ENCODE measurements at places on chromosomes 6 and 20.

DNA sequence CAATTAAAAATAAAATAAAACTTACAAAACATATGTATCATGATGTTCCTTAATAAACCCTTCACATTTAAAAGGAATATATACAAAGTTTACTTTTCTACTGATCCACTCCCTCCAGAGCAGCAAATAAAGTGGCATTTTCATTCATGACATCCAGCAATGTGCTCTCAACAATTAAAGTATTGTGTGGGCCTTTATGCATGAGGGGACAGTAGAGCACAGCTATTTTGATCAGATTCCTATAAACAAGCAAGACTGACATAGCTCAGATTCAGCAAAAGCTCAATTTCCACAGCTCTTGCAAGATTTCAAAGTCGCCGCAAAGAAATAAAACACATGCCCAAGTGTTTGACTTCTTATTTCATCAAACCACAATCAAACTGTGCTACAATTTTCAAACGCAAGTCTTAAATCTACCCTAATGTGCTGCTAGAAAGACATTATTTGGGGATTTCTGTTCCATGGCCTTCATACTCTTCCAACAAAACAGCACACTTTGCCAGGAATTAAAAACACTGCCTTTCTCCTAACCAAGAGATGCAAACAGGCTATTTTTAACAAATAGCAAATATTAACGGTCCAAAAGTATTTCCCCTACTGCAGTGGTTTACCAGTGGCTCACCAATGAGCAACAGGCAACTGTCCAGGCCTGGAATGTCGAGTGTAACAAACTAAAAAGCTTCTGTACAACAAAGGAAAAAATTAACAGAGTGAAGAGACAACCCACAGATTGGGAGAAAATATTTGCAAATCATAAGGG lies 52.3 kb downstream of the MBOAT1 start:
- DNase-seq: no peak

GRCh38 chr6:41757931-41758640 lies 10.9 kb upstream of the PGC start:
- no peak for DNase-seq

DNA sequence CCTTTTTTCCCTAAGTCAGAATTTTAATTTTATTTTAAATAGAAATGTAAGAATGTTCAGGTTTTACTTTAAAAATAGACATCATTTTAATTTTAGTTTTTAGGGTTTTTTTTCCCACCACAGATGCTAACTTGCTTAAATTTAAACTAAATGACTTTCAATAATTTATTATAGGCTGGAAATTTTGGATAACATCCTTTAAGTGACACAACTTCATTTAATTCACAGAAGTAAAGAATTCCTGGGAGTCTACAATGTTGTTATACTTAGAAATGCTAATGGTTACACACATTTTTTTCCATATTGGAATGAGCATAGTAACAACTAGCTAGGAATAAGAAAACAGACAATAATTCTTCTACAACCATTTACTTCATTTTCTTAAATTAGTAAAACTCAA lies 90.5 kb upstream of the PDE10A start:
- no peak for DNase-seq

DNA sequence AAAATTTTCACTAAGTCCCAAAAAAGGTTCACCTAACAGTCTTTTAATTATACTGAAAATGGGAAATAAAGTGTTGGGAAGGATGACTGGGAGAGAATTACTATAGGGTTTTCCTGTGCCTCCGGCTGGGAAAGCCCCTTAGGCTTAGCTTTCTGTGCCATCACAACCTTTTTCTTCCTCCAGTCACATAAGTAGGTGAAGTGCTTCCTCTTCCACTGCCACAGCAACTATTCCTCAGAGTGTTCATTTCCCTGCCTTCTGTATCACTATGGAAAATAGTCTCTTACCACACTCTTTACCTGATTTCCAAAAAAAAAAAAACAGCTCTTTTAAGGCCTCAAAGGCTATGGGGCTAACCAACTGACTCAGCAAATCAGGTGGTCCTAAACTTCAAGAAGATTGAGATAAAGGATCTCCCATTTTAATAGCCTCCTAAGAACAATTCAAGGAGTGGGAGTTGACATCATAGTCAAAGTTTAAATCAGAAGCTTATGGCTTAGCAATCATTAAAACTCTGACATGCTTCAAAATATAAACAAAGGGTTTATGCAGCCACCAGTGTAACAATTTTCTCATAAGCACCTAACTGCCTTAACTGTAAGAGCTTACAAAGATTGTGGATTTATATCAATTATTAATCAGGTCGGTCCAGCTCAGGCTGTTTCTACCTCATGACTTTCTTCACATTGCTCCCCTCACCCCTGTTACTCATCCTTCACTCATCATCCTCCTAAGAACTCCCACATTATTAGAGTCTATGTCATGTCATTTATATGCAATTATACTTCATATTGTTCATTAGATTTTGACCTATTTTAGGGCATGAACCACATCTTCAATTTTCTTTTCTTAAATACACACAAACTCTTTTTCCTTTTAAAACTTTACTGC lies 95.3 kb downstream of the RNGTT start:
- no peak for DNase-seq

DNA sequence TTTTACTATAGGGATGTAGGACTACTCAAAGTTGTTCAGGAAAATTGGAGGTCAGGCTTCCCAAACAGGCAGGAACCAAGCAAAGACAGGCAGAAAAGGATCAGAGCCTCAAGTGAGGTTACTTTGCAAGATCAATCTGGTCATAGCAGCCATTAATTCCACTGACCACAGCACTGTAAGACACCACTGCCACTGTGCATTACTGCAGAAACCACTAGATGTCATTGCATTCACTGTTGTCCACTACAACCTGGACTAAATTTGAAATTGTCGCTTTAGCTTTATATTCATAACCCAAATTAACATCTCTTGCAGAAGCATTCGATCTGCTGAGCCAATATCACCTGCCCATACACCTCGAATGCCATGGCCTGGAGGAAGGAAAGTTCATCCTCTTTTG lies 126.9 kb upstream of the UFL1 start:
- no peak for DNase-seq

DNA sequence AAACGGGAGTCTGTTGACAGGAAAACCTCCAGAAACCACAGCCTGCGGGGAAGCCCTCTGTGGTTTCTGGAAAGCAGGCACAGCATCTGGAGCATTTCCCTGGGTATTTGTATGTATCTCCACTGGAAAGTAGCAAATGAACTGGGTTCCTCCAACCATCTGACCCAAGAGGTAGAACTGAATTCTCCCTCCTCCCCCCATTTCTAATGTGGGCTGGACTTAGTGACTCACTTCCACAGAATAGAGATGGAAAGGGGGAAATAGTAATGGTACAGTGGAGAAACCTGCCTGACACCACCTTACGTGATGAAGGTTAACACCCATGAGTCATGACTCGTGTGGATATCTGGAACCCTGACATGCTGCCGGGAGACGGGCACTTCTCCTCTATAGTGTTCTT lies 51.9 kb upstream of the XRN2 start:
- DNase-seq: no peak

GRCh38 chr20:35297155-35297554 lies 4.9 kb upstream of the FAM83C start:
- no peak for DNase-seq

DNA sequence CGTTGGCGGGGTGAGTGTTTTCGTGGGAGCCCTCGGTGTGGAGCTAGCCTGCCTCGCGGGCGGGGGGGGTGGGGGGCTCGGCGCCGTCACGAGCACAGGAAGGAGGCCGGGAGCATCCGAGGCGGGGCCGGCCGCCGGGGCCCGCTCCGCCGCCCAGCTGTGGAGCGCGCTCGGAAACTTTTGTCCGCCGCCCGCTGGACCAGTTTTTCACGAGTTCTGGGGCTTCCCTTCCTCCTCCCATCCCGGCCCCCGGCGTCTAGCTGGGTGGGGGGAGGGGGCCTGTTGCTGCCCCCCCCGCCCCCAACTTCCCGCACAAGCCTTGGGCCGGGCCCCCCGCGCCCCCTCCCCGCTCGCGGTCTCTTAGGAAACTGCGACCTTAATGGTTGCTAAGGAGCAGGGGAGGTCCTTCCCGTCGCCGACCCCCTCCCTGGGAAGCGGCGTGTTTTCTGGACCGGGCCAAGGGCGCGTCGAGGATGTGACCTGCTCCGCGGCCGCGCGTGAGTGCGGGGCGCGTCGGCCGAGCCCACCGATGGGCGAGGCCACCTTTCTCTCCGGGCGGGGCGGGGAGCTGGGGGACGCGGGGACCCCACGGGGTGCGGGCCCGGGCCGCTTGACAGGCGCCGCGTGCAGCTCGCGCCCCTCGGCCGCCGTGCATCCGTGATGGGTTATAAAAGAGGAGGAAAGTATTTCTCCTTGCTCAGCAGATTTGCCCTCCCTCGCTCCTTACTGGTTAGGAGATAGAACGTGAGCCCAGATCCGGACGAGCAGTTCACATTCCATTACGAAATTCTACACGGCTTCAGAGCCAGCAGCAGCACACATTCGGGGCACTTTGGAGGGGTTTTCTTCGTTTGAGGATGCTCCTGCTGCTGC lies 1.4 kb downstream of the RREB1 start:
- DNase-seq: no peak

- no peak for DNase-seq
Observed at GRCh38 chr20:57309544-57310115, 20.0 kb upstream of the SPO11 start.

DNA sequence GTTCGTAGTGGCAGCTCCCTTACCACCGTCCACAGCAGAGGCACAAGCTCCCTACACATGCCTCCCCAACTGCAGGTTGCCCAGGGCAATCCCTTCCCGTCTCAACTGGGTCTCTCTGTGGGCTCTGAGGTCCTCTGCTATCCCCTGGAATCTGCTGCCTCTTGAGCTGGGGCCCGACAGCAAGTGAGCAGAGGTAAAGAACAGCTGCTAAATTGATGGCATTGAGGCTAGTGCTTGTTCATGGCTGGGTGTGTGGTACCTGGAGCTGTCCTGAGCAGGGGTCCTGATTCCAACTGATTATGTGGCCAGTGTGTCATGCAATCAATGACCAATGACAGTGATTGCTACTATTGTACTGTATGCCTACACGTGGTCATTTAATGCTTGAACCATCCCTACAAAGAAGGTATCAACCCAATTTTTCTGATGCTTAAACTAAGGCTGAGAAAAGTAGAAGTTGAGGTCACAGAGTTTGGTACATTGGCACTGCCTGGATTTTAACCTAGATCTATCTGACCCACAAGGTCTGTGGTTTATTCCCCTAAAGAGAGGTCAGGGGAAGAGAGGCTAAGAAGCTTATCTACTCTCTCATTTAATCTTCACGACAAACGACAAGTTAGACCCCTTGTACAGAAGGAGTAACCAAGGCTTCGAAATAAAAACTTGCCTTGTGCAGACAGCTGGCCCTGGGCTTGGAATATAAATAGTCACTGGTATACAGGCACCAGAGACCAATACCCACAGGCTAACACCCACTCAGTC lies 41.1 kb downstream of the HNF4A start:
- DNase-seq: no peak

- DNase-seq: no peak
Observed at GRCh38 chr6:44143731-44144130, 14.9 kb upstream of the CAPN11 start.

DNA sequence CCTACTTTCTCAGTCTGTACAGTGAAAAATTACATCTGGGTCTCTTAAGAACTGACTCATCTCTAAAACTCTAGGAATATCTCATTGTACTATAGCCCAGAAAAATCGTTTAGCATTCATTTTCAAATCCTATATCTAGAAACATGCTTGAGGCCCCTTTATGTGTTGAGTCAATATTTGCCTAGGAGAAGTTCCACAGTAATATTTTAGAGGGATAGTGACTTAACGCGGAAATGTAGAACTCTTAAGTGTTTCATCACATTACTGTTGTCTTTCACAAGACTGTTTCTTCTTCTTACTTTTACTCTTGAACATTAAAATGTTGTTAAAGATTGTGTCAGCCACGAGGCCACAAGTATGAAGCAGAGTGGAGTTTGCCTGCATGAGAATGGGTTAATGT lies 23.0 kb upstream of the MYLIP start:
- DNase-seq: no peak

All from activated CD8-positive, alpha-beta memory T cell treated with anti-CD3 and anti-CD28 coated beads for 1 hour (primary cell).